Natural killer cell treated with Interleukin-12 subunit alpha and Interleukin-12 subunit beta and Interleukin-15 and Interleukin-18, amount 100 ng/mL, for 72 hours (primary cell): ENCODE measurements at places on chromosomes 4 and X.

- no peak for DNase-seq
Measured at GRCh38 chr4:111263836-111264235, 641.0 kb upstream of the PITX2 start.

GRCh38 chr4:26132858-26133257 lies 188.0 kb upstream of the RBPJ start:
- no peak for DNase-seq

DNA sequence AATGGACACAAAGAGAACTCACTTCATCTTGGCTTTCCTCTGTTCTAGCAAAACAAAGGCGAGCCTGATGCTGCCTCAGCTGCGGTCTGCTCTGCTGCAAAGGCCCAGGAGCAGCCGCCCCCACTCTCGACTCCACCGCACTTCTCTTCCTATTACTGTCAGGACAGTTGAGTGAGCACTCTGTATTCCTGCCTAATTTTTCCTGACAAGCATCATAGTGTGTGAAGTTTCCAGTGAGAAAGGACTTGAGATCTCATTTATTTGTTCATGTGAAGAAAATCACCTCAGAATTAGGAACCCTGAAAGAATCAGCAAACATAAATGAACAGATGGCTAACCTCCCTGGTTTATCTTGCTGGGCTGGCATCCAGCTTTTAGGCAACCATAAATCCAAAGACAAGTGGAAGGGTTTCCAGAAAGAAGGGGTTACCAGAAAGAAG lies 15.6 kb downstream of the SCARB2 start:
- DNase-seq, result no peak

GRCh38 chr4:139844459-139845036 lies 178.9 kb downstream of the MGST2 start:
- no peak for DNase-seq

DNA sequence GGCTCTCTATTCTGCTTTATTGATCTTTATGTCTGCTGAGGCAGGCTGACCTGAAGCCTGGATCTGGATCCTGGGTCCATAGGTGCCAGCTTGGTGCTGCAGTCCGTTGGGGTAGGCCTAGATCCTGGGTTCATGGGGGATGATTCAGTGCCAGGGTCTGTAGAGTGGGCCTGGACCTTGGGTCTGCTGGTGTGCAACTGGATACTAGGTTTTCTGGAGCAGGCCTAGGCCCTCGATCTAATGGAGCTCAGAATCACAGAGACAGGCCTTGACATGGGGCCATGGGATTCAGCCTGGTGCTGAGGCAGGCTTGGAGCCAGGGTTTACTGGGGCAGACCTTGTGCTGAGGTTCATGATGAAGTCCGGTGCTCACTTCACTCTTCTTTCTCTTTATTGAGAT lies 358.6 kb downstream of the TEX13C start:
- DNase-seq, result no peak

DNA sequence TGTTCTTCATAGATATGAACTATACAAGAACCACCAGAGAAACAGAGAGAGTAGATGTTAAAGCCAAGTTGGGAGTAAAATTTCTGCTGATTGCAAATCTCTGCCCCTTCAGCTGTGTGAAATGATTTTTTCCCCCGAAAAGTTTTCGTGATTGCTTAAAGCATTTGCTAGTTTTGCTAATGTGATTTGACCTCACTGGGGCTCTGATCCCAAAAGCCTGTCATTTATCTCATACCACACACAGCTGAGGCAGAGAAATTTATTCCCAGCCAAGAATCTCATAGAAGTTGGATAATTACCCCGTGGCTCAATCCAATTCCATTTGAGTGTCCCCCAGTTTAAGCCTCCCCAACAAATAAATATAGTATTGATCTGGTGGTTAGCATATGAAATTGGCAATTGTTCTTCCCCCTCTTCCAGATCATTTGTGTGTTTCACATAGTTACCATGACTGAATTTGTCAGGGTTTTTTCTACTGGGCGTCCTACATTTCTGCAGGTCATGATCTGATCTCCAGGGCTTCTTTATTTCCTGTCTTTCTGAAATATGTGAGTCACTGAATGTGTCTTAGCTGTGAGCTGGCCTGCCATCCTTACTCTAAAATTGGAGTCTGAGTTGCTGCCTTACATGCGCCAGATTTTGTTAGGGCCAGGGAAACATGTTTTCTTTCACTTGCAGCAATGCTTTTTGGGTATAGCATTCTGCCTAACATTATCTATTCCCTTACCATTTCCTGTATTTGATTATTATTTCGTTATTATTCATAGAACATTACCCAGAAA lies 167.5 kb upstream of the FRMPD4 start:
- DNase-seq, result no peak

GRCh38 chr4:172404676-172405075 lies 591.5 kb downstream of the GALNTL6 start:
- no peak for DNase-seq

DNA sequence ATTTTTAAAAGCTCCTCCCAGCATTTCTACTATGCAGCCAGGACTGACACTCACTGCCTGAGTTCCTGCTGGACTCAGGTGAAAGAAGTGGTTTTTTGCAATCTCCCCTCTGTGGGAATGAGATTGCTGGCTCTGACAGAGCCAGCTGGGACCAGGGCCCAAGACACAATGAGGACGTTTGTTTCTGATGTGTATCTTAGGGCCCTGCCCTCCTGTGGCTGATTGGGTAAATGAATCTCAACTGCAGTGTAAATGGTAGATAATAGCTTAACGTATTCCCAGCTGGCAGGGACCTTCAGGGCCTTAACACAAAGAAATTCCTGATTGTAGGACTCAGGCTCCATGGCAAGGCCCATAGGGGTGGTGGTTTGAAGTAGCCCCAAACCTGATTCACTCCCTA lies 85.8 kb upstream of the PRPS1 start:
- DNase-seq, result no peak

GRCh38 chr4:113968473-113968872 lies 11.0 kb downstream of the ARSJ start:
- no peak for DNase-seq

DNA sequence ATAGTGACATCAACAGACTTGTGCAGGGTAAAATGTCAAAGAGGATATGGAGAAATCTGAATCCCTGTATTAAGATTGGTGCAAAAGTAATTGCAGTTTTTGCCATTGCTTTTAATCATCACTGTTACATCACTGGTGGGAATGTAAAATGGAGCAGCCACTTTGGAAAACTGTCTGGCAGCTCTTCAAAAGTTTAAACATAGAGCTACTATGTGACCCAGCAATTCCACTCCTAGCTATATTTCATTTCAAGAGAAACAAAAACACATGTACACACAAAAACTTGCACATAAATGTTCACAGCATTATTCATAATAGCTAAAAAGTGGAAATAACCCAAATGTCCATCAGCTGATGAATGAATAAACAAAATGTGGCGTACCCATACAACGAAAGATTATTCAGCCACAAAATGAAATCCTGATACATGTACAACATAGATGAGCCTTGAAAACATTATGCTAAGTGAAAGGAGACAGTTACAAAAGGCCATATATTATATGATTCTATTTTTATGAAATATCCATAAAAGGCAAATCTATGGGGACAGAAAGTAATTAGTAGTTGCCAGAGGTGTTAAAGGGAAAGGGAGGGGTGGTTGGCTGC lies 106.4 kb downstream of the AMELX start:
- no peak for DNase-seq

GRCh38 chr4:8050555-8051206 lies 107.9 kb downstream of the ABLIM2 start:
- DNase-seq, result no peak

GRCh38 chrX:15245896-15246295 lies 24.0 kb downstream of the ASB9 start:
- no peak for DNase-seq

- no peak for DNase-seq
Measured at GRCh38 chr4:152803541-152803940, 23.8 kb downstream of the ARFIP1 start.

- DNase-seq, result no peak
Measured at GRCh38 chr4:180770265-180770664, 1472.9 kb upstream of the TENM3 start.

- DNase-seq, result no peak
Measured at GRCh38 chr4:1400831-1401408, 5.3 kb downstream of the NKX1-1 start.

- no peak for DNase-seq
Measured at GRCh38 chr4:47617607-47618006, 132.5 kb downstream of the ATP10D start.

- DNase-seq, result no peak
Measured at GRCh38 chrX:109619771-109620170, 5.2 kb downstream of the KCNE5 start.

DNA sequence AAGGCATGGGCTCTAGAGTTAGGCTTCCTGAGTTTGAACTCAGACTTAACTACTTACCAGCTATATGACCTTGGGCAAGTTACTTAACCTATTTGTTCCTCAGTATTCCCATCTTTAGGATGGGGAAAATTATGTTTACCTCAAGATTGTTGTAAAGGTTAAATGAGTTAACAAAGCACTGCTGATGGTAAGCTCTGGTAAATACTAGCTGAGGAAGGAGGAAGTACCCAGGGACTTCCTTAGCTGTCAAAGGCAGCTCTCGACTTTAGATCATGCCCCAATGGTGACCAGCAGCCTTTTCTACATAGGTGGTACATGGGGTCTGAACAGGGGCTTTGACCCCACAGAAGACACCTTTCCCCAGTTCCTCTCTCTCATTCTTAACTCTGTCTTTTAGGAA lies 20.1 kb downstream of the ATP7A start:
- no peak for DNase-seq

DNA sequence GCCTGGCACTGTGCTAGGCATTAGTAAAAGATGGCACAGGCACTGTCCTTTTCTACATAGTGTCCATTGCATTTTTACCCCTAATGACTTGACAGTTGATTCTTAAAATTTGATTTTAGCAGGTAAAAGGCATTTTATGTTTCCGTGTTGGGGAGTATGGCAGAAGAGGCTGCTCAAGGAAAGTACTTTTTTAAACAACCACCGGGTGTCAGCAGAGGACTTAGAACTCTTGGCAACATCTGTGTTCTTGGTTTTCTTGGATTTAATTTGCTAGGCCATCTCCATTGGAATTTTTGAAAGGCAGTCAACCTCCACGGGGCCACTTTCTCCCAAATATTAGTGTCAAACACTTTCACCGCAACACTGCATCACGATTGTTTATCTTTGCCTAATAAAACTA lies 102.9 kb downstream of the TSPAN7 start:
- DNase-seq, result no peak

DNA sequence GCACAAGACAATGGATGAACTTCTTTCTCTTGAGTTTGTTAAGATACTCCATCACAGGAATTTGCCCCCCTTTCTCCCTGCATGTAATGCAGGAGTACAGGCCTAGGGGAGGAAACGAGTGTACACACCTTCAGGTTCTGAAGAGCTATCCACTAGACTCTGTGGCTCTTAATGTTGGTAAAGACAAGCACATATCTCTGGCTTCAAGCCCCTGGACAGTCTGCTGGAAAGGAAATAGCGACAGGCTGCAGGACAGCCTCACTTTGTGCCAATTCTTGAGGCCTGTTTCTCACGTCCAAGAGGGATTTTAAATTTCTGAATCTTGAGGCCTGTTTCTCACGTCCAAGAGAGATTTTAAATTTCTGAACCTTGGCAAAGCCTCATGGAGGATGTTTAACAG lies 87.1 kb downstream of the RLIM start:
- no peak for DNase-seq

GRCh38 chr4:1169691-1170096 lies 2.7 kb downstream of the SPON2 start:
- DNase-seq, result no peak

DNA sequence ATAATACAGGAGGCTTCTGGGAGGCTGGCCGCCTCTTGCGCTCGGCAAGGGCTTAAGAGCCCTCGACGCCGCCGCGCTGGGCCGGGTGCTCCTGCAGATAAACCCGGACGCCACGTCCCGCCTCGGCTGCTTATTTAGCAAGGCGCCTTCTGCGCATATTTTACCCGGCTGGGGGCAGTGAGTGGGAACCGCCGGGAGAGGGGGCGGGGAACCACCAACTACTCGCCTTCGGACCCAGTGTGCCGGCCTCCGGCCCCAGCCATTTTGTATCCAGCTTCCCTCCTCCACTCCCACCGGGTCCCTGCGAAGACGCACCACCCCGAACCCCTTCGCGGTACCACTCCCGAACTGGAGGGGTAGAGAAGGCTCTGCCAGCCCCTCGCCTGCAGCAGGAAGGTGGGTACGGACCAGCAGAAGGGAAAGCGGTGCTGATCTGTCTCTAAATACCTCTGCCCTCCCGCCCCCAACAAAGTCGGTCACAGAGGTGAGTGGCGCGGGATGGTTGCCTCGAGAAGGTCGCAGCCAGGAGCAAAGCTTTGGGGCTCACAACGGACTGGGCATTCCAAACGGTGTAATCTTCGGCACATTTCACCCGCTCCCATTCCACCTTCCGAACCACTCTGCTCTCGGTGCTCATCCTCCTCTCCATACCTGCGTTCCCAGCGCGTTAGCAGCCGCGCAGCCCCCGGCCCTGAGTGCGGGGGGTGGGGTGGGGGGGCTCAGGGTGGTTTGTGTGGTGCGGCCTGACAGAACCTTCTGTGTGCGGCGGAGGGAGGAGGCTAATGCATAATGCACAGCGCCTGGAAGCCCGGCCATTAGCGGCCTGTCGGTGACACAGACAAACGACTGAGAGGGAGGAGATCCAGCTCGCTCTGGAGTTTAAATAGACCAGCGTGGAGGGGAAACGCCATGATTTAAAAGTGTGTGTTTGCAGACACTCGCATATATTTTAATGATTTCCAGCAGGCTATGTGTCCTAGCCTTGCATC lies 4.9 kb upstream of the BCOR start:
- DNase-seq, result no peak

GRCh38 chrX:49704691-49705404 lies 9.1 kb upstream of the PAGE1 start:
- no peak for DNase-seq

DNA sequence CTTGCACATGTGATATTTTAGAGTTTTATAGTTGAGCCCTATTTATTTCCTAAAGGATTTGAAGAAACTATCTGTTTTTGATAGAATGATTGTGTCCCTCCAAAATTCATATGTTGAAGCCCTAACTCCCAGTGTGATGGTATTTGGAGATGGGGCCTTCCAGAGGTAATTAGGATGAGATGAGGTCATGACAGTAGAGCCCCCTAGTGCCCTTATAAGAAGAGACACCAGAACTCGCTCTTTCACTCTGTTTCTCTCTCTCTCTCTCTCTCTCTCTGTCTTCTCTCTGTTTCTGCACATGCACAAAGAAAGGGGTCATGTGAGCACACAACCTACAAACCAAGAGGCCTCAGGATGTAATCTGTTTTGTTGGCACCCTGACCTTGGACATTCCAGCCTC lies 921.9 kb upstream of the DIAPH2 start:
- no peak for DNase-seq

- no peak for DNase-seq
Measured at GRCh38 chrX:132435222-132435621, 53.6 kb downstream of the MBNL3 start.

- DNase-seq, result no peak
Measured at GRCh38 chr4:38623260-38623659, 40.7 kb upstream of the KLF3 start.
